Stimulated activated CD4-positive, alpha-beta T cell treated with anti-CD3 and anti-CD28 coated beads, Interleukin-4, amount 100 ng/mL, for 48 hours (primary cell): ENCODE measurements at places on chromosomes 7 and 10.

- DNase-seq = no peak
Observed at GRCh38 chr10:7817984-7818294, 366 bp upstream of the TAF3 start.

GRCh38 chr7:108448584-108449505 lies 7.4 kb downstream of the NRCAM start:
- DNase-seq = no peak

DNA sequence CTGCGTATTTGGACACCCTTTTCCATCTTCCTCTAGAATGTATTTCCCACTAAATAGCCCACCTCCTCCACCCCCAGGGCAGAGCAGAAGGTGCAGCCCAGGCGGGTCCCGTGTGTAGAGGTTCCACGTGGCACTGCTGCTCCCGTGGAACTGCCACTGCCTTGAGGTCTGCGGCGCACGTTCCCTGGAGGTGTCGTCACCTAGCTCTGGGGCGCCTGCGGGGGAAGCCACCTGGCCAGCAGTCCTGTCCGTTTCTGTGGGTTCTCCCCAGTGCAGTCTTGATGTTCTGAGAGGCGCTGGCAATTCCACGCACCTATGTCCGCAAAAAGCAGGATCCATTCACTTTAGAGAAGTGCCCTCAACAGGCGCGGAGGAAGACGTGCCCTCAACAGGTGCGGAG lies 21.9 kb downstream of the BNIP3 start:
- no peak for DNase-seq

GRCh38 chr7:151334628-151335027 lies 7.0 kb upstream of the NUB1 start:
- no peak for DNase-seq

DNA sequence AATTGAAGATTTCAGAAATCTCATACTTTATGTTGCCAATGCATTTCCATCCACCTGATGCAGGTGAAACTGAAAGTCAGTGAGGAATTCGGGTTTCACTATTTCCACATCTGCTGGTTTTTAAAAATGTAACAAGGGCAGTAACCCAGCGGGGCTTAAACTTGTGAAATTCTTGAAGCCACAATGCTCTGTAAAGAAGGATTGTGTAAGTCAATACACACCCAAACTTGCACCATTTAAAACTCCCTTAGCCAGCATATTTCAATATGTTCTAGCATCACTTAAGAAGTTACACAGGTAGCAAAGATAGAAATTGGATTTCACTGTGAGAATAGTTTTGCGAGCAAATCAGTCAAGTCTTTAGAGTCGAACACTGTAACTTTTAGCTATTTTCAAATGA lies 386.1 kb downstream of the PLXDC2 start:
- no peak for DNase-seq

GRCh38 chr7:31775556-31775955 lies 88.5 kb downstream of the PPP1R17 start:
- no peak for DNase-seq

- DNase-seq = no peak
Observed at GRCh38 chr7:33511778-33512177, 382.4 kb downstream of the BBS9 start.

DNA sequence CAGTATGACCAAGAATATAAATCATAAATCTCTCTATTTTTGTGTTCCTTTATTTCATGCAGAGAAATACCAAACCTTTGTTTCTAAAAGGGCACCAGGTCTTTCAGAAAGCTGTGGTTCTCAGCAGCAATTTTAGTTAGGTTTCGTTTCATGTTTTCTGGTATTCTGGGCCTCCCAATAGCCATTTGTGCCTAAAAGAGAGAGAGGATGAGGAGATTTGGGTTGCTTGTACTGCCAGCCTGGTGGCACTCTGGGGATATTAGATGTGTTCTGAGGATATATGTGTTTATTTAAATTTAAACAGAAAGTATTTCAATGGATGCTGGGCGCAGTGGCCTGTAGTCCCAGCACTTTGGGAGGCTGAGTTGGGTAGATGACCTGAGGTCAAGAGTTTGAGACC lies 471.7 kb downstream of the AUTS2 start:
- no peak for DNase-seq

GRCh38 chr7:96527133-96527827 lies 182.4 kb downstream of the SEM1 start:
- DNase-seq = no peak

DNA sequence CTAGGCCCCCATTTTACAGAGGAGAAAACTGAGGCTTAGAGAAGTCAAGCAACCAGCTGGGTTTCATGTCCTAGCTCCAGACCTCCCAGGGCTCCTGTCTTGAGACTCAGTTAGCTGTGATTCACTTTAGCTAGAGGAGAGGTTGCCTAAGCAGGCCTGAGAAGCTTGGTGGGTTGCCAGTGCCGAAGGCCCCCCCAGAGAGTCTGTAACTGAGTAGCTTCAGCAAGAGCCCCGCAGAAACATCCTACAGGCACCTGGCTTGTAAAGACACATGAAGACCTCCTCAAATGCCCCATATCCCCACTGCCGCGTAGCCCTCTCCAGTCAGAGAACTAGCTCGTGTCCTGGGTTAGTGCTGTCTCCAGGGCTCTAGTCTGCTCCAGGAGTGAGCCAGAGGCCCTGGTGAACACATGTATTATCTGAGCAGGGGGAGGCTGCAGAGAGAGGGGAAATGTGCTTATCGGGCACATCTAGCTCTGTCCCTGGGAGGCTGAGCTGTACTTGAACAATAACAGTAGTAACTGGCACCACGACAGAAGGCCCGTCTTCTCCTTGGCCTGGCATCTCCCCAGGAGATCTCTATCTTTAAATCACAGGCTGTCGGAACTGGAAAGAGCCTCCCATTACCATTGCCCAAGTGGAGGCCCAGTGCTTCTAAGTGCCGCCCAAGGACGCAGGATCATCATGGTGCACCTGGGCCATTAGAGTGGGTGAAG lies 28.9 kb downstream of the UNC5B start:
- no peak for DNase-seq

GRCh38 chr7:117807676-117808075 lies 65.6 kb downstream of the CTTNBP2 start:
- DNase-seq = no peak

DNA sequence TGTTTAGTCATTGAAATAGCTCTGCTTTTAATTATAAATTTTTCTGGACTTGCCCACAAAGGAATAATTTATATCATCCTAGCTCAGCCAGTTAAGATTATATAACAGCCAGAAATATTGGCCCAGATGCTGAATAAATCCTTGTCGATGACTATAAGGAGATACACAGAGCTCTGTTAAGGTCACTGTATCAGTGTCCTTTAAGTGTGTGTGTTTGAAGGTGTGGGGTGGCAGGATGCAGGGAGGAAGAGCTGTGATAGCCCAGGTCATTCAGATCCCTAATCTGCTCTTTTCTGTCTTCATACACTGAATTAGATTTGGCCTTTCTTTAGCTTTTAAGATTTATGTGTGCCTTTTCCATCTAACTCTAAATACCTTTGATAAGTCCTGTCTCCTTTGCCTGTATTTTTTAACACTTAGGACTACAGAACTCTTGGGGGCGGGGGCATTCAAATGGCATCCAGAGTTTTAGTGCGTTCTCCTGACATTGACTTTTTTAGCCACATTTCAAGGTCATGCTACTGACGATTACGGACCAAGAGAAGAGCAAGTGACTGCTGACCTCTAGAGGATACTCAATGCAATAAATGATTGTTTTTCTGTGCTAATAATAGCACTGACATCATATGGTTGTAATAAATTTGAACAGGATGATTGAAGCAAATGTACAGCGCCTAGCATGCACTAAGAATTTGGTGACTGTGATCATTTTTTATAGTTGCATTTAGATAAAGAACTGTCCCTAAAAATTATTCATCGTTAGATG lies 172.3 kb downstream of the CACNB2 start:
- no peak for DNase-seq

DNA sequence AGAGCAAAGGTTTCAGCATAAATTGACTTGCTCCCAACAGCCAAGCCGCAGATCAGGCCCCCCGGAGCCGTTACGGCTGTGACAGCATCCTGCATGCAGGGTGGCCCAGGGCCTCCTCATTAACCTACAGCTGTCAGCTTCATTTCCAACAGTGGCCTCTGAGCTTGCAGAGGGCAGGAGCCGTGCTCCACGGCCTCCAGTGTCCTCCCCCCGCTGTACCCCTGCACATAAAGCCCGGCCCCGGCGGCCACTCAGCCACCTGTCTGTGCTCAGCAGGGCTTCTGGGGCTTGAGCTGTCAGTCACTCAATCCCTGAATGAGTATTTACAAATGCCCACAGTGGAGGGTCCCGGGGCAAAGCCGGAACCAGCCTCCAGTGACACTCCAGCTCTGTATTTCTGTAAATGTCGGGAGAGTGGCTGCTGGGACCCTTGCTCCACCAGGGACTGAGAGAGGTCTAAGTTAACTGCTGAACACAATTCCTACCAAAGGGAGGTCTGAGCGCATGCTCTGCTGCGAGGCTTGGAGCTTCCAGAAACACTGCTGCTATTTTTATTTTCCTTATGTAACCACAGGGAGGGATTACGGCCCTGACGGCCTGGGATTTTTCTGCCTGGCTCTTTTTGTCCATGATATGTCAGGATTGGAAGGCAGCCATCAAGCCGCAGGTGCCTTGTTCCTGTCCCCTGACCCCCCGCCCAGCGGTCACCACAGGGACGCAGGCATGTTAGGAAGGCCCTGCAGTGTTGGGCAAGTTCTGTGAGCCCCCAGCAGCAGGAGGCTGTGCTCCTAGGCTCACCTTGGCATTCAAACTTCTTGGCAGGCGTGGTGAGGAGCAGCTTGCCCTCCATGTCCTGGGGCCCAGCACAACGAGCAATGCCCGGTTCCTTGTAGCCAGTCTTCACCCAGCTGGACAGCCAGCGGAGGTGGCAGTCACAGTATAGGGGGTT lies 165.0 kb downstream of the SLIT1 start:
- DNase-seq = no peak

- no peak for DNase-seq
Observed at GRCh38 chr10:76583711-76584161, 1053.9 kb downstream of the KCNMA1 start.

- no peak for DNase-seq
Observed at GRCh38 chr7:30173058-30173897, 38.5 kb downstream of the MTURN start.

GRCh38 chr10:12608761-12609160 lies 259.4 kb downstream of the CAMK1D start:
- no peak for DNase-seq

- no peak for DNase-seq
Observed at GRCh38 chr10:51176976-51177695, 102.8 kb downstream of the PRKG1 start.

GRCh38 chr7:7790041-7790741 lies 71.8 kb upstream of the RPA3 start:
- DNase-seq = no peak

- DNase-seq = no peak
Observed at GRCh38 chr10:84659497-84660439, 331.4 kb downstream of the CCSER2 start.

DNA sequence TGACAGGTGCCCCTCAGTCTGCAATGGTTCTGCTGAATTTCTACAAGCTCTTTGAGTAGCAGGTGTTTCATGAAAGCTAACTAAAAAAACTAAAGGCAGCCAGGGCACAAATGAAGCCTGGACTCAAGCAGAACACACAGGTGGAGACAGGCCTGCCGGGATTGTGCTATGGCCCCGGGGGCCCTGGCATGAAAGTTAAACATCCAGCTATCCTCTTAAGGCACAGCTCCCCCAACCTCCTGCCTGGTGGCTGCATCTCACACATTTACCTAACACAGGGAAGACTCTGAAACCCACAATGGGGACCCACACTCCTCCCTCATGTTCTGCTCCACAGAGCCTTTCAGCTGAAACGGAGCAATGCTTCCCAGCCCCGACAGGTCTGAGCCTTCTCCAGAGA lies 76.3 kb upstream of the CAMK2B start:
- DNase-seq = no peak

DNA sequence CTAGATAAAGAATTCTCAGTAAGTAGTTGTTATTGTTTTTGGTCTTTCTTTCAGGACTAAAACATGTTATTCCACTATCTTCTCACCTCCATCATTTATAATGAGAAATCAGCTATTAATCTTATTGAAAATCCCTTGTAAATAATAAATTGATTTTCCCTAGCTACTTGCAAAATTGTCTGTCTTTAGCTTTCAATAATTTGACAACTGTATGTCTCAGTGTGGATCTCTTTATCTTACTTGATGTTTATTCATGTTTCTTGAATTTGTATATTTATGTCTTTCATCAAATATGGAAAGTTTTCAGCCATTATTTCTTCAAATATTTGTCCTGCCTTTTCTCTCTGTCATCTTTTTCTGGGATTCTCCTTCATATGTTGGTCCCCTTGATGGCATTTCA lies 117.1 kb upstream of the ANTXRL start:
- no peak for DNase-seq

- no peak for DNase-seq
Observed at GRCh38 chr7:30674876-30675275, 7.4 kb downstream of the CRHR2 start.

DNA sequence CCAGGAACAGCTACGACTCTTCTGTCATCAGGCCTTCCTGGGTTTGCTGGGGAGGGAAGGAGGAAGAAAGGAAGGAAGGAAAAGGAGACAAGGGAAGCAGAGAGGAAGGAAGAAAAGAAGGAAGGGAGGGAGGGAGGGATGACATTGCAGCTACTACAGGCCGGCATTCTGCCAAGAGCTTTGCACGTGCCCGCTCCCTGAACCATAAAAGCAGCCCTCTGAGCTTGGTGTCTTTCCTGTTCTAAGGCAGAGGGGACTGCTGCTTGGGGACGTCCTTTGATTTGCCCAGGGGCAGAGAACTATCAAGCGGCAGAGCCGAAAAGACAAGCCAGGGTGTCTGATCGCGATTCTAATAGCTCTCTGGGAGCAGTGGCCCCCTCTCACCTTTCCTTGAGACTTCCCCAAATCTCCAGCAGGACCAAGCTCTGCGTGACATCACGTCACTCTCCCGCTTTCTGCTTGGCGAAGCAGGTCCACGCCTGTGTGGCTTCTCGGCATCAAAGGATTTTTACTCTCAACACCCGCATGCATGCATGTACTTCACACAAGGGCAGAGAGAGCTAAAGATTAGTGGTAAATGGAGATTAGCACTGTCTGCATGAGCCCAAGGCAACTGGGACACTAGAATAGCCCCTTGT lies 167.8 kb upstream of the AUTS2 start:
- DNase-seq = no peak
